Fibroblast of villous mesenchyme (primary cell): ENCODE measurements at places on chromosomes 3 and 15.

DNA sequence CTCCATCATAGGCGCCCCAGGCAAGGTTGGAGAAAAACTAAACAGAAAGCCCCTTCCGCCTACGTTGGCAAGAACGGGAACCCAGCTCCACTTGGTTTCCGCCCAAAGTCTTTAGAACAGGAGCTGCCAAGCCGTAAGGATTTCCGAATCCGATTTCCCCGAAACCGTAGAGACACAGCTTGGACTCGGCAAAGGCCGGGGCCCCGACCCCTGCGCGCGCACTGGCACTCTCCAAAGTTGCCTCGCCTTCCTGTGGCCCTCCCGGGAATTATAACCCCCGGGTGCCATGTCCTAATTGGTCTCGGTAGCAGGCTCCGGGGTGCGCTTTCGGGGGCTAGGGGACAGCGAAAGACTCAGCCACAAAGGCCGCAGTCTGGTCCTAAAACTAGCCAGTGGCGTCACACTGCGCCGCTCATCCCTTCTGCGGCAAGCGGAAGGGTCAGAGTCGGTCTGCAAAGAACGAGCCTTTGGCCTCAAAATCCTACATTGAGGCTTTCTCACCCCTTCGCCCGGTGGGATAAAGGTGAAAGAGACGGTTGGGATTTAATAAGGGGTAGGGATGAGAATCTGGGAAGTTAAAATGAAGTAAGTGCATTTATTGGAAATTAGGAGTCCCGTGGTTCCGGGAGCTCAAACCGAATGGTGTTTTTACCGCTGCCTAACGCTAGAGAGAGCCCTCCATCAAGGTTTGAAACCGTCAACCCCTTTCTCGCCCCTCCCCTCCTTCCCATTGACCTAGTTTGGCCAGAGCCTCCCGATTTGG, 6.8 kb downstream of the BCL6 start:
- DNase-seq: peak; percentile 94

- DNase-seq: no peak
Observed at GRCh38 chr3:180808823-180809575, 103.5 kb upstream of the FXR1 start.

DNA sequence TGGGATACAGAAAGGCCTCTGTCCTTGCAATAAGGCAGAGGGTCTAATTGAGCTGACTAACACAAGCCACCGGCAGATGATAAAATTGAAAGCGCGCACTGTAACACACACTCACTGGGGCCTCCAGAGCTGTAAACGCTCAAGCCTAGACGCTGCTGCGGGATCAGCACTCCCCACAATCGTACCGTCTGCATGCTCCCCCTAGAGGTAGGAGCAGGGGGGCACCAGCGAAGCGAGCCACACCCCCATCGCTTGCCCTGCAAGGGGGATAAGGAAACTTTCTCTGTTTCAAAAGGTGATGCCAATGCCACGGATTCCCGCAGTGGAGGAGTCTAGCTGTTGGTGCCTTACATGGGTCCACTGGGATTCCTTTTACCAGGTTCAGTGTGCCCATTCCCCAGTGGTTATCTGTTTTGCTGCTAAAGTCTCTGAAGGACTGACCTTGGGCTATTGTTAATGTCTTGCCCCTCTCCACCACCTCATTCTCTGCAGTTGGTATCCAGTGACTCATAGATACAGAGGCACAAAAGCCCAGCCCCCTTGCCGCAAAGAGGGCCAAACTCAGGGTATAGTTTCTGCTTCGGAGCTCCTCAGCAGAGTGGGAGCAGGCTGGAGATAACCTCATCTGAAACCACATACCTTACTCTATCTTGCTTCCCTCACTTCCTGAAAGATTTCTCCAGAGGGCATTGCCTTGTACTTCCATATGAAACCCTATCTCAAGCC, 139.3 kb upstream of the KBTBD8 start:
- DNase-seq: no peak

GRCh38 chr3:55480911-55481743, 6.0 kb downstream of the WNT5A start:
- peak; percentile 88 for DNase-seq

DNA sequence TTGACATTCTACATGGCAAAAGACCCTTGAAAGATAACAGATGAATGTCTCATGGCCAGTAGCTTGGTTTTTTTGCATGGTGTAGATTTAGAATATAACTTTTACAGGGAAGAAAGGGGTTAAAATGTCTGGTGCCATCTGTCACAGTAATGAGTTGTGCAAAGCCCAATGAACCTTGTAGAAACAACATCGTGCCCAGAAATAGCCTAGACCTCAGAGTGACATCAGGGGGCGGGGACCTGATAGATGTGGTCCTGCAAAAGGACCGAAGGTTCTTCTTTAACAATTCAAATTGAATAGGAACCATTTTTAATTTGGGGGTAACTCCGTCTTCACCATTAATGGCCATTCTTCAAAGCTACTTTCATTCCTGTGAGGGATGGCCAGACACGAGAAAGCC, 254.1 kb upstream of the CTDSPL start:
- DNase-seq: no peak

GRCh38 chr3:182405759-182406158, 387.5 kb upstream of the ATP11B start:
- peak; percentile 1 for DNase-seq
